ENCODE measurements at places on chromosomes 6 and 20.

DNA sequence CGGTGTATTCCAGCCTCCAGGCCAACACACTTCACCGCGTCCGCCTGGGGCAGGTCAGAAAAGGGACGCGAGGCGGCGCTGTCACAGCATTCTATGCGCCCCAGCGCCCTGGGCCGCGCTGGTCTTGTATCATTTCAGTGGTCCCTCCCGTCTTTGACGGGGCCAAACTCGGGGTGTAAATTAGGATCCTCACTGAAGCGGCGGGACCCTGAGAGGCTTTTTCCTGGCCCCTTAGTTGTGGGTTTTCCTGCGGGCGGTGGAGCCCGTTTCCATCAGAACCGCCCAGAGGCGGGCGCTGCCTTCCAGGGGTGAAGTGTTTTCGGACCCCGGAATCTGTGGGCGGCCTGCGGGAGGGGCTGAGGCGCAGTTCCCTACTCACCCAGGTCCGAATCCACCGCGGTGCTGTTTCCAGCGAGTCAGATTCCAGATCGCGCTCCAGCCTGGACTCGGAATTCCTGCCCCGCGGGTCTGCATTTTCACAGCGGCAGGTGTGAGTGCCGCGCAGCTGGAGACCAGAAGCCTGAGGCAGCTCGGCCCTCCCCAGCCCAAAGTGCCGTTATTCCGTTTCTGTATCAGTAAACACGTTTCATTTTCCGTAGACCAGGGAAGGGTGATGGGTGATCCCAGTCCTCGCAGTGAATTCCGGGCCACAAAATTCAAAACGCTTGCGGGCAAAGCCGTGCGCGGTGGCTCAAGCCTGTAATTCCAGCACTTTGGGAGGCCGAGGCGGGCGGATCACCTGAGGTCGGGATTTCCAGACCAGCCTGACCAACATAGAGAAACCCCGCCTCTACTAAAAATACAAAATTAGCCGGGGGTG lies 3.9 kb upstream of the MICB start:
- DNase-seq: peak; percentile 86

DNA sequence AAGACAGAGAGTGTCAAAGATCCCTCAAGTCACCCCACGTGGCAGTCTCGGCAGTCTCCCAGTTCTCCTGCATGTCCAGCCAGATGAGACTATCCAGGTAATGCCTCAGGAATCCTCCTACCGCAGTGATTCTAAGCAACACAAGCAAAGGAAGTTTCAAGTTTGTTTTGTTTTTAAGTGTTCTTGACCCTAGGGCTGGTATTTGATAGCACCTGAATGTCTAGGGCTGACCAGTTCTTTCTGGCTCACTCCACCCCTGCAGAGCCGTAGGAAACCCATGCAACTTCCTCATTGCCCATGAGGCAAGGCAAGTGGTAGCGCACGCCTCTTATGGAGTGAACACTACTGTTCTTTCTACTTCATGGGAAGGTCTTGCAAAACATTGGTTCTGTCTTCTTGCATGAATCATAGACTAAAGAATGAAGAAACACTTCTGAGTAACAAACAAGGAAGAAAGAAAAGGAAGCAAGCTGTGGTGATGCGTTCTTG lies 24.8 kb upstream of the FOXQ1 start:
- DNase-seq: no peak

- DNase-seq: peak; percentile 19
Observed at GRCh38 chr6:79927758-79928157, 19.6 kb downstream of the ELOVL4 start.

GRCh38 chr6:26241033-26241895 lies 123.7 kb upstream of the BTN3A2 start:
- DNase-seq: no peak

DNA sequence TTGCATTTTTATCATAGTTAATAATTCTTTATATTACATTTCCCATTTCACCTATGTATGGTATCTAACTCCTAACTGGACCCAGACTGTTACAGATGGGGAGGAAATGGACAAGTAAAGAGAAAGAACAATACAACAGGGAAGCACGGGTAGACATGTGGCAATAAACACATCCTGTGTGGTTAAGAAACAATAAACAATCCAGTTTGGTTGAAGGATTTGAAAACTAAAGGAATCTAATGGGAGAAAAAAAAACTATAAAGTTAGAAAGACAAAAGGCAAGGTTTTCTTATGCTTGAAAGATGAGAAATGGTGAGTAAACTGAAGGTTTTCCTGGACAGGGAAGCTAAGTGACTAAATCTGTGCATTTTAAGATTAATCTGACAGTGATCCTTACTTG lies 34.9 kb upstream of the ALDH8A1 start:
- no peak for DNase-seq

GRCh38 chr6:43972913-43973300 lies 154.3 kb downstream of the MRPL14 start:
- peak; percentile 62 for DNase-seq

DNA sequence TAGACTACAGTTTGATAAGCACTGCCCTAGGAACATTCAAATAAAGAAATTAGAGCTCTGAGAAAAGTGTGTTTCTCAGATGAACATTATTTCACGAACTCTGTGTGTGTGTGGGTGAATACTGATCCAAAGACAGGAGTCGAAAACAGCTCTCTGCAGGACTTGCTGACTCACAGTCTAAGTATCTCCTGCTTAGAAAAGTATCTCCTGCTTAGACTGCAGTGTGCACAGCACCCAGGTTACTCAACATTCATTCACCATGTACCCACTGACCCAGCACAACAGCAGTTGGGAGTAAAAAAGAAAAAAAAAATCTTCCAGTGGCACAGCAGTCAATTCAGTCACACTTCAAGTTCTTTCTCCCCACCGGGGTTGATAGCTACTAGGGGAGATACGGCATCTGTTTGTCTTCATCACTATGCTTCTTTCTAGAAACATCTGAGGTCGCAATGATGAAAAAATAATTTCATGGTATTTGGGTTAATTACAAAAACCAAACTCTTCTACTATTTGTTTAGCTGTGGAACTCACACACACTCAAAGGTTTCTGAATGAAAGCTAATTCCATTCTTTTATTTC lies 48.0 kb downstream of the GCLC start:
- no peak for DNase-seq

DNA sequence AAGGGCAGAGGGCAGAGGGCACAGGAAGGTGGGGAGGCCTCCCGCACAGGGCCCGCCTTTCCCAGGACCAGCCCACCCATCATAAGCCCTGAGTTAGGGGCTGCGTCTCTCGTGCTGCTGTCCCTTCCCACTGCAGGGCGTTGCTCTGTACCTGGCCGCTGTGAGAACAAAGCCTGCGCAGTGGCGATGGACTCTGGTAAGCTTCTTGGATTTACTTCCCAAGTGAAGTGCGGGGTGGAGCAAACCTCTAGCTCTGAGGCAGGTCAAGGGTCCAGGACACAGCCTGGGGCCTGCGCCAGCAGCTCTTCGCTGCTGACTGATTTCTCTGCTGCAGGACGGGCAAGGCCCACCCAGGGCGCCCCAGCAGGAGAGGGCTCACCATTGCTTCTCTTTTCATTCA lies 23.9 kb downstream of the INSM1 start:
- no peak for DNase-seq

DNA sequence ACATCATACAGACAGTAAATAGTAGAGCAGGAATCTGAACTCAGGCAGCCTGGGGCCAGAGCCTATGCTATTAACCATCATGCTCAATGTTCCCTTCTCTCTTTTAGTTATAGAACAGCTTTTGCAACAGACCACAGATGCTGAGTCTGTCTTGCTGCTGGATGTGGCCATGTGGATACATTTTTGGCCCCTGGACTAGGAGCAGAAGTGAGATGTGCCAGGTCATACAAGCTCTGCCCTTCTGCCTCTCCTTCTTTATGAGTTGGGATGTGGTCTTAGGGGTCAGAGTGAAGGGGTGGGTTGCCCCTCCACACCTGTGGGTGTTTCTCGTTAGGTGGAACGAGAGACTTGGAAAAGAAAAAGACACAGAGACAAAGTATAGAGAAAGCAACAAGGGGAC lies 14.6 kb upstream of the AARS2 start:
- DNase-seq: no peak

GRCh38 chr6:157556144-157556645 lies 175.2 kb downstream of the ZDHHC14 start:
- no peak for DNase-seq

- DNase-seq: no peak
Observed at GRCh38 chr20:19554666-19555065, 203.4 kb upstream of the RIN2 start.

DNA sequence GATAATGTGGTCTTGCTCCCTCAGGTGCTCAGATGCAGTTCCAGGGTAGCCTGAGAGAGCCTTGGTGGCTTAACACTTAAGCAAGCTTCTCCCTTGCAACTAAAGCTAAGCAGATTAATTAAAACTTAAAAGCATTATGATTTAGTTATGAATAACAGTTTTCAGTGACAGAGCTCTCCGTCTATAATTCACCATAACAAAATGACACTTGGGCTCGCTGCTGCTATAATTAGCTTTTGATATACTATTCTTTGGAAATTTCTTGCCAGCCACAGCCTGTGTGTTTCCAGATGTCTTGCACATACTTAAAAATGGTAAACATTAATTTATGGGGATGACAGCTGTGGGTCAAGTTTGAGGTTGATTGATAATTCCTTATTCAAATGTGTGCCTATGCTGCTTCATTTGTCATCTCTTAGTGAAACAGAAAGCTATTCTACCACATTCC lies 380.5 kb downstream of the TFAP2B start:
- no peak for DNase-seq

DNA sequence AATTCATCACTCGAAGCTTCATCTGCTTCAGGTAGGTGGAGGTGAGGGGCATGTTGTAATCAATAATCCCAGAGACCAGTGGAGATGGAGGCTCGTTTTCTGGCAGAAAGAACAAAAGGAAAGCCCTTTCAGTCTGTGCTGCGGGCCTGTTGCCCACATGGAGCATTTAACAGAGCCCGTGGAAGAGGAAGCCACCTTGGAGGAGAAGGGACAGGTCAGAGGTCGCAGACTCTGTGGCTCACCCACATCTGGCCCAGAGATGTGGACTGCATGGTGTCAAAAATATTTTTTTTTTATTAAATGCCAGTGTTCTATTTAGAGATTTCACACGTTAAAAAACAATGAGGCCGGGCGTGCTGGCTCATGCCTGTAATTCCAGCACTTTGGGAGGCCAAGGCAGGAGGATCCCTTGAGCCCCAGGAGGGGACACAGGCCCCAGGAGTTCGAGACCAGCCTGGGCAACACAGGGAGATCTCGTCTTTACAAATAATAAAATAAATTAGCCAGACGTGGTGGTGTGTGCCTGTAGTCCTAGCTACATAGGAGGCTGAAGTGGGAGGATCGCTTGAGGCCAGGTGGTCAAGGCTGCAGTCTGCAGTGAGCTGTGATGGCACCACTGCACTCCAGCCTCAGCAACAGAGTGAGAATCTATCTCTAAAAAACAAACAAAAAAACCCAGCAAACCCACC lies 73.6 kb downstream of the NOL4L start:
- DNase-seq: no peak

- no peak for DNase-seq
Observed at GRCh38 chr6:166167801-166168615, at the start of gene TBXT. Gene TBXT, minus strand, starts transcription at chr6:166167851. Its CDS starts 260 bp downstream, at chr6:166167591.

DNA sequence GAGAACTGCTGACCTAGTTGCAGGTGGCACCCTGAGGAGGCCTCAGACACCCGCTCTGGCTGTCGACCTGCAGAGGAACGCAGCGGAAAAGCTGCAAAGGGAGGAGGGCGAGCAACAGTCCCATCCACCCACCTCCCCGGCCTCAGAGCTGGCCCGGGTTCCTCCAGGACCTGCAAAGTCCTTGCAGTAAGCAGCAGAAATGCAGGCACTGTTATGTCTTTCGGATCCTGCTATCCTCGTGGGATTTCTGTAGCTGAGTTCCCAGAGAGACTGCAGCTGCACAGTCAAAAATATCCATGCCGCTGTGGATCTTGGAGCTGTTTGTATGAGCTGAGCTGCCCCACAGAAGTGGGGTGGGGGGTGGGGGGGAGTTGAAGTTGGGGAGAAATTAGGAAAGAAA lies 251.3 kb downstream of the ANKRD60 start:
- DNase-seq: no peak

DNA sequence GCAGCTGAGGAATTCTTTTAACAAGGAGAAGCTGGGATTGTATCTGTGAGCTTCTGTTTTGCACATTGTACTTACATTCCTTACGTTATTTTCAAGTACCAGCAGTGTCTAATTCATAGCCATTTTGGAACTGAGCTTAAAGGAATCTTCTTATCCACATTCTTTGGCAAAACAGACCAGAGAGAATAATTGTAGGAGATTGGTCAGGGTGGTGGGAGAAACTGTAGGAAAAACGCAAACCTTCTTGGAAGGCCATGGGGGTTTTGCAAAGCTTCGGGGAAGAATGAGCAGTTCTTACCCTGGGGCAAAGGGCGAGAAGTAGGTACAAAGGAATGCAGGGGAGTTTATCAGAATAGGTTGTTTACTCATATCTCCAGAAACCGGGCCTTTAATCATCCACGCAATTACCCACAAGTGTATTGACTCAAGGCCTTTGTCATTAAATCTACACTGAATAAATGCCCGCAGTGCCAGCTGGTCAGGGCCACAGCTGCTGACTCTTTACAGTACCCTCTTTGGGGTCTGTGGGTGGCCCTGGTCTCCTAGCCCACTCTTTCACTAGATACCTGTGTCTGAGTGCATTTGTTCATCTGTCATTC lies 39.6 kb upstream of the SPTLC3 start:
- no peak for DNase-seq

DNA sequence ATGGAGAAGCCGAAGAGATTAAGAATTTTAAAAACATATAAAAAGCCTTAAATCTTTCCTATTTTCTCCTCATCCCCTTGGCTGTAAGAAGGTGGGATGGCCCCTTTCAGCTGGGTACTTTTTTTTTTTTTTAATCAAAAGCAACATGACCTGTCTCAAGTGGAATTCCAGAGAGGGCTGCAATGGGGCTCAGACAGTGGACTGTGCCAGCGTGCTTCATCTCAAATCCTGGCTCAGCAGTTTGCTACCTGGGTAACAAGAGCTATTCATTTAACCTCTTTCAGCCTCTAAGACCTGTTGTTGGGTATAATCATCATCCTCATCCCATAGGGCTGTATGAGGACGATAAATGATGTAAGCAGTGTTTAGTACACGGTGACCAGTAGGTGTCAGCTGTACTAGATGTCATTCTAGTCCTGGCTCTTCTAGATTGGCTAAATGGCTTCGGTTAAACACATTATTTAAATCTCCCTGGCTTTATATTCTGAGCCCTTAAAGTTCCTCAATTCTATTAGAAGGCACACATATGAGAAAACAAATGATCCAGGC lies 6.9 kb upstream of the PPP1R3G start:
- DNase-seq: no peak

- no peak for DNase-seq
Observed at GRCh38 chr20:11032611-11033010, 358.8 kb upstream of the JAG1 start.

DNA sequence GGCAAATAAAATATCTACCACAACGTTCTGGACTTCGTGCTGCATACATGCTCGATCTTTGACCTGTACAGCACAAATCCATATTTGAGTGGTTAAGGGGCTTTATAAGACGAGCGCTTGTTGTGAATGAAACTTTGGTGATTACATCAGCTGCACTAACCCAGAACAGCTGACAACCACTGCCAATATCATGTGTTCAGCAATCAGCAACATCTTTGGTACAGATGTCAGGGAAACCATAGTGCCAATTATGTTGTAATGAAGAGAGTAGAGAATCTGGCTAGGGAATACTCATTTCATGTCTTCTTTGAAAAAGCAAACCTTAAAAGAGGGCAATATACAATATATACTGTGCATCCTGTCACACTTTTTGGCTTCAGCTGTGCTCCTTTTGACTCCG lies 188.6 kb upstream of the NT5E start:
- no peak for DNase-seq
